ENCODE measurements at places on chromosomes 6 and 20. TPM values are rescaled to one million over a fixed set of nuclear protein-coding genes. Genes with fewer than 3 reads are reported as not detected.

LZTS3 gene
- 3.6 TPM for total RNA-seq

GZF1 gene
- 12.6 TPM for total RNA-seq

SLC22A1 gene
- 0.09 TPM for total RNA-seq

PPIL1 gene
- 11.4 TPM for total RNA-seq

IP6K3 gene
- not detected for total RNA-seq

MYT1 gene
- not detected for total RNA-seq

- no peak for DNase-seq
Observed at GRCh38 chr6:129329678-129330077, 380.3 kb downstream of the ARHGAP18 start.

DNA sequence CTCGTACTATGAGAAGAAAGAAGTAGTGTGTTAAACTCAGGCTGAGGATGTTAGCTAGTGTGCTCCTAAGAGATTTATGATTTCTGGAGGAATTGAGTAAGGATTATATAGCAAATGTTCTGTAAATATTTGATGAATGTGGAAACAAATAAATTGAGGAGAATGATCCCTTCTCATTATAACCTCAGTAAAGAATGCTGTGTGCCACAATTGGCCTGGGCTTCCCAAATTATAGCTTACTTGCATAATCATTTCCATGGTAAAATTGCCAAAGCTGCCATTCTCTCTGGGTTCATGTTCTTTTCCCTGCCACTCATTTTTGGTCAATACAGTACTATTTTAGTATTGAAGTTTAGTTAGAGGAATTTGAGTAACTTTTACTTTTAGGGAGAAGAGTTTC, 128.5 kb downstream of the FLRT3 start:
- no peak for DNase-seq

DNA sequence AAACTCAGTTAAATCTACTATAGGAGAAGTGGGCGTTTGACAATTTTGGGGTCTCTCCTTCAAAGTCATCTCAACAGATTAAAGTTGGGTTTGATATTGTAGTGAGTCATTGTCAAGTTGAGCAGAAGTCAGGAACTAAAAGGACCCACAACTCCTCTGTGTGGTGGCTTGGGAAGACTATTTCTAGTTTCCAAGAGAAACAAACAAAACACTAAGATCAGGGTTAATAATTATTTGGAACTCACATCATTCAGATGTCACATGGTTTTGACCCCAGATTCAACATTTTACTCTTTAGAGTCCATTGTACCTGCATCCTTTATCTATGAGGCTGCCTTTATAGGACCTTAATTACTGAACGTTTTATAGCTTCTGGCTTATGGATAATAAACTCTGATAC, 45.3 kb upstream of the TINAG start:
- no peak for DNase-seq

DNA sequence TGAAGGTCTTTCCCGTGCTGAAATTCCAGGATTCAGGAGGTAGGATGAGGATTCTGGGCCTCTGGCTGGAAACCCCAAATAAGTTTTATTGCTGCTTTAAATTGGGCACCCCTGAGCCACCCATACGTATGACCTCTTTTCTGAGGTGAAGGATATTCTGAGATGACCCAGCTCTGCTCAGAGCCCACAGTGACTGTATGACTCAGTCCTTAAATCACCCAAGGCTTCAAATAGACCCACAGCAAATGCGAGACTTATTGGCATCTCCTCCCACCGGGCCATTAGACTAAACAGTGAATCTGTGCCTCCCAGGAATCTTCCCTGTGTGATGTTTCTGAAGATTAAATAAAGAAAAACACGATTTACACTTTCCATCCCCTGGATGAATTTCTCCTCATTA, 9.5 kb downstream of the SIRPG start:
- DNase-seq = no peak

DNA sequence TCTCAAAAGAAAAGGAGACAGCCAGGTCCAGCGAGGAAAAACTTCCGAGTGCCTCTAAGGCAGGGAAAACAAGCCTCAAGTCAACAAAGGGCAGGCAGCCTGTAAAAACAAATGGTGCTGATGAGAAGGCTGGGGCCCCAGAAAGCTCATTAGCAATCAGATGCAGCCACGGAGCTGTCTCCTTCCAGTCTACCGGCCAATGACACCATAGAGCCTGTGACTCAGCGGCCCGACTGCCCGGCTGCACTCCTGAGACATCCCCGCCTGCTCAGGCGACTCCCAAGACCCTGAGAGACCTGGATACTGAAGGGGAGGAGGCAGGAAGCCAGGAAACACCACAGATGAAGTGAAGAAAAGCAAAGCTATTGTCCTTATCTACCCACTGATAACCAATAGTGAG, 120.1 kb upstream of the HDDC2 start:
- DNase-seq = peak; percentile 11

DNA sequence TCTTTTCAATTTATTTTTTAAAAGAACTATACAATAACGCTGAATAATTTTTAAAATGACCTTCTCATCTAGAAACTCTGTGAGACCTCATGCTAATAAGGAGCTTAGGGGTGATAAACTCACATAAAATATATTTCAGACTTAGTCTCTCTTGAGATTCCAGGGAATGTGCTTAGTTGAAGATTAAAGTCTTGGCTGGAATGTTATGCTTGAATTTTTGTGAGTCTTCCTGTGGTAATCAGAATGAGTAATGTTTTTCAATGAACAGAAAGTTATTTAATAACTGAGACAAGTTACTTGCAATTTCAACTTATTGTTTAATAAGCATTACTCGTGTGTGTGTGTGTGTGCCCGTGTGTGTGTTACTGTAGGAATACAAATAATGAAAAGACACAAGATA, 379.9 kb upstream of the EPHA7 start:
- peak; percentile 61 for DNase-seq

GRCh38 chr6:3742426-3743344, 8.8 kb downstream of the PXDC1 start:
- DNase-seq = peak; percentile 83

DNA sequence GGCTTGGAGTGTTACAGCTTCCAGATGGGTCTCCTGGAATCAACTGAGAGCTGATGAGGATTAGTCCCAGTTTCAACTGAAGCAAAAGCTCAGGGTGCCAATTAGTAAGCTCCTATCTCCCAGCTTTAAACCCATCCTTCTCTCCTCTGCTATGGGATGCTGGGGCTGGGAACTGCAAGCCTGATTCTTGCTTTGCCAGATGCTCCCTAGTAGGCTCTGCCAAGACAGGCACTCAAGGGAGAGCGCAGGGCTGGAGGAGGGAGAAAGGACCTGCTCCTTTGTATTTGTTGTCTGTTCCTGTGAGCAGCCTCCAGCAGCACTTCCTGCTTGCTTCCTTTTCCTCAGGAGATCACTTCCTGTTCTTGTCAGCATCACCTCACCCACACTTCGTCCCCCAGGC, 309.7 kb downstream of the KIF16B start:
- DNase-seq = no peak

DNA sequence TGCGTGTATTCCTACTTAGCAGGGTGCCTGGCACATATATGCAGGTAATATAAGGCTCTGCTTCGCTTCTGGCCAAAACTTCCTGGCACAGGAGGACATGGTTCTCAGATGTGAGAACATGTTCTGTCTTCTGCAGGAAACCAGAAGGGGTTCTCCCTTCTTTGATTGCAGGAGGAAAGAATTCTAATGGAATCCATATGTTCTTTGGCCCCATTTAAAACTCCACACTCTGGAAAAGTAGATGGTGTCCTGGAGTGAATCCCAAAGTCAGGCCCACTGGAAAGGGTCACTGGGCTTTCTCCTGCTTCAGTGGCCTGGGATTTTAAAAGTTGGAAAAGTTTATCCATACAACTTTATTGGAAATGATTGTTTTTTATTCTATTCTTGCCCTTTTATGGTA, 16.4 kb upstream of the CYP24A1 start:
- DNase-seq = no peak

- no peak for DNase-seq
Observed at GRCh38 chr6:53312355-53312754, 36.4 kb downstream of the ELOVL5 start.

GRCh38 chr6:22101163-22101562, 195.7 kb downstream of the PRL start:
- no peak for DNase-seq

DNA sequence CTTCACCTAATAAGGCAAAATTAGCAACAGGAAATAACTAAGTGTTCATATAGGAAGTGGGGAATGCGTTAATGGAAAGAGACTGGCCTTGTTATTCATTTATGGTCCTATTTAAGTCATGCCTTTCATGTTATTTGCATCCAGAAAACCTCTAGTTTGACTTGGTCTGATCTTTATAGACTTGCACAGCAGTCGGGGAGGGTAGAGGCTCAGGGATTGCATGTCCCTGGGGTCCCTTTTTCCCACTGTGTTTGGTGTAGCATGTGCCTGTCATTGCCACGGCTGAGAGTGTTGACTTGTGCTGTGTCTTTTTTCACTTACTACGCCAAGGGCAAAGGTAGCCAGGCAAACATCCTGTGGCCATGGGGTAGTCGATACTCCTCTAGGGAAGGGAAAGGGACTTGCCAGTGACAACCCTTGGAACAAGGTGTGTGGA, 105.4 kb upstream of the RIN2 start:
- DNase-seq = no peak
